Inflammatory macrophage (primary cell): ENCODE measurements at places on chromosomes 2 and 18.

- DNase-seq: no peak
Observed at GRCh38 chr2:238668426-238668825, 179.5 kb upstream of the TWIST2 start.

DNA sequence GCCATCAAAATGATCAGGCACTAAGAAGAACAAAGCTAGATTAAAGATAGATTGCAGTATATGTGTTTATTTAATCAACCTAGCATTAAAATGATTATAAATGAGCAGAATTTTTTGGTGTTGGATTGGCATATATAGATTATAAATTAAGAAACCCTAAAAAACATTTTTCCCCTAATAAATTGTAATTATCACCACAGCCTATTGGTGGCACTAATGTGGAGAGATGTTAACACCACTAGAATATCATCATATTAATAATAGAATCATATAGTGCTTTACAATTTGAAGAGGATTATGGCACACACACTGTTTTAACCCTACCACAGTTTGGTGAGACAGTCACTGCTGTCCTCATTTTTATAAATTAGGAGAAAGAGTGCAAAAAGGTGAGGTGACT is 112.4 kb upstream of the RND3 start:
- DNase-seq: no peak

GRCh38 chr18:58362027-58362575 is 266.8 kb downstream of the ALPK2 start:
- peak; percentile 96 for DNase-seq

DNA sequence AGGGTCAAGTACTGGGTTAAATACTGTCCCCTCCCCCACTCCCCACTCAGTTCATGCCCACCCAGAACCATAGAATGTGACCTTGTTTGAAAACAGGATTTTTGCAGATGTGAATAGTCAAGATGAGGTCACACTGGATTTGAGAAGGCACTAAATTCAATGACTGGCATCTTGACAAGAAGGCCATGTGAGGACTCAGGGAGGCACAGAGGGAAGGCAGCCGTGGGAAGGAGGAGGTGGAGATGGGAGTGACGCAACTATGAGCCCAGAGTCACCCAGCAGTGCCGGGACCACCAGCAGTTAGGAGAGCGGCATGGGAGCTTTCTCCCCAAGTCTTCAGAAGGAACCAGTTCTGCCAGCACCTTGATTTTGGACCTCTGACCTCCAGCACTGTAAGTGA is 257.3 kb downstream of the BCL2 start:
- DNase-seq: no peak

DNA sequence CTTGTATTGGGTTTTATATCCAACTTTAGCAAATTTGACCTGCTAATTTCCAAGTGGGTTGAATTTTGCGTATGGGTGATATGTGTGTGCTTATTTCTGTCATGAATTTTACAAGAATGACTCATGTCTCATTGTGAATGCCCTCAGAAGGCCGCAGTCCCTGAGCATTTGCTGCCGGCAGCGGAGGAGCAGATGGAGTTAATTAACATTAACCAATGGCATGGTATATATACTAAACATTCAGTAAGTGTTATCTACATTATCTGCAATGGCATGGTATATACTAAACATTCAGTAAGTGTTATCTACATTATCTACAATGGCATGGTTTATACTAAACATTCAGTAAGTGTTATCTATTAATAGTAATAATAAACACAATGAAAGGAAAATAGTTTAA is 90.1 kb downstream of the DOK6 start:
- DNase-seq: no peak

DNA sequence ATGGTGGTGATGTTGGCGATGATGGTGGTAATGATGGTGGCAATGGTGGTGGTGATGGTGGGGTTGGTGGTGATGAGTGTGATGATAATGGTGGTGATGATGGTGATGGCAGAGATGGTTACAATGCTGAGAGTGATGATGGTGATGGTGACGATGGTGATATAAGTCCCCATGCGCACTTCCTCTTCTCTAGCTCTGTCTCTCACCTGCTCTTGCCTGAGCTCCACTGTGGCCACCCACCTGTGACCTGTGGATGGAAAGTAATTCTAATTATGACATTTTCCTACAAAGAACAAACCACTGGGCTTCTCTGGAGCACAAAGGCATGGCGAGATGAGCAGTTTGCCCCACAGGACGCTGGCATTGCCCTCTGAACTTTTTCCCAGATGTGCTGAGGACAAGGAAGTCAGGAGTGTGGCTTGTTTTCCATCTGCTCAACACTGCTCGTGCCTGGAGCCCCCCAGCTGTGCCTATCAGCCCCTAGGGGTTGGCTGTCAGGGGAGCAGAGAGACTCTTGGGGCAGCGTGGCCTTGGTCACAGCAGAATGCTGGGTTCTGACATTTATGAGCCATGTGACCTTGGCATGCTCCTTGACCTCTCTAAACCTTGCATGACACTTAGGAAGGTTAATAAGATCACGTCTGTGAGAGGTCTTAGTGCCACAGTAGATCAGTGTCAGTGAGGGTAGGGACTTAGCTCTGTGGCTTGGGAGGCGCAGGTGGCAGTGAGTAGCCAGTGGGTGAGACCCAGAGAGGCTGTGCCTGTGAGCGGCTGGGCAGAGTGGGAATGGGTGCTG is 68.4 kb downstream of the RRM2 start:
- DNase-seq: no peak

- no peak for DNase-seq
Observed at GRCh38 chr2:106921451-106921850, 35.5 kb upstream of the ST6GAL2 start.

- DNase-seq: peak; percentile 34
Observed at GRCh38 chr2:24276349-24276899, 83.9 kb downstream of the ITSN2 start.

DNA sequence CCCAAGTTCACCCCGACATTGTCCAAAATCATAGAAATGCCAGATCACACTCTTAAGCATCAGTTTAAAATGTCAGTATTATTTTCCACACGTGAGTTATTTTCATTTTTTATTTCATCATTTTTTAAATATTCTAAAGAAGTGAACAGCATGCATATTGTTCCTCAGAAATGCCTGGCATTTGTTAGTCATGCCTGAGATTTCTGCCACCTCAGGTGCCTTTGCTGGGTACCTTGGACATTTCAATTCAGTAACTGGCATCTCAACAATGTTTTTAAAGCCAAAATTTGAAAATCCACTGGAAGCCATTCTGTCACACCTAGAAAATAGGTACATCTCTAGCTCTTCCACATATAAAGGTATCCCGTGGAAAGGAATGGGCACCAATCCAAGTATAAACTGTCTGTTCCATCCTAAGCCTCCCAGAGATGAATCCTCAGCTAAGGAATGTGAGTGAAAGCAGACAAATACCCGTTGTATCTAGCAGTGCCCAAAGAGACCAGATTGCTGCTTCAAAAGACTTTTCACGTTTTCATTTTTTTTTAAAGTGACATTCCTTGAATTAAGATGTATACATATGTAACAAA is 159.8 kb downstream of the ZNF385B start:
- no peak for DNase-seq

- no peak for DNase-seq
Observed at GRCh38 chr18:3213300-3214059, 6.3 kb downstream of the MYOM1 start.

DNA sequence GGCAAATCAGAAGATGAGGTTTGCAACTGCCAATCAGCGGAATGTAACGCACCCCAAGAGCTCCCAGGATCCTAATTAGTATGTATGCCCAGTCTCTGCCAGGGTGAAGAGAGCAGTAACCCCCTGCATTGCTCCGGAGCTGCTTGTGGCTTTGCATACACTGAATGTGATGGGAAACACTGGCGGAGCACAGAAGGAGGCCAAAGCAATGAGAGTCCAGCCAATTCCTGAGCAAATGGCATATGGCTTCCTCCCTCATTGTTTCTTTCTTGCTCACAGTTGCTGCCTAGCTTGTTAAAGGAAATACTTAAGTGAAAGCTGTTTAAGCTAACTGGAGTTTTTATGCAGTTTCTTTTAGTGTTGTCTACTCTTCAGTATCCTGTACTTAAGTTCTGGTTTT is 343.5 kb upstream of the NT5C1B start:
- DNase-seq: no peak

DNA sequence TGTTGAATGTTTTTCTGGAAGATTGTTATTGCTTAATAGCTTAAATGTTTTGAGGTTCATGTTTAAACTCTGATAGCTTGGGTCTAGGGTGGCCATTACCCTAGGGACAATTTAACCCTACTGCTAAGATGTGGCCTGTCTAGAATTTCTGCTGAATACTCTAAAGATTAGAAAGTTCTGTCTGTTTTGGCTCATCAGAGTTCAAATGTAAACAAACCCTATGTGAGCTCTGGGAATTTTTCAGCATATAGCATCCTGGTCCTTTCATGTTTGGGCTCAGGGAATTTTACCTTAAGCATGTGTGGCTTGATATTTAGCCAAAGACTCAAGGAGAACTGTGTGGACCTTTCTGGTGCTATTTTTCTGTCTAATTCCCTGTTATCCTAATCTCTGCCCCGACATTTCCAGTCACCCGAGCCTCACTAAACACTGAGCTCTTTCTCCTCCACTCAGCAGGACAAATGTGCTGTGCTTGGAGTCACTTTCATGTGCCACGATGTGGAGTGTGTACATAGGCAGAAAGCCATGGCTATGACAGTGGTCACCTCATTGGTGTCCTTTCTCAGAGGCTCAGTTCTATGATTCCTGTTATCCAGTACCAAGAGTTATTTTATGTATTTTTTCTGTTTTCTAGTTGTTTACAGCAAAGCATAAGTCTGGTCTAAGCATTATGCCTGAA is 492.5 kb upstream of the SPHKAP start:
- no peak for DNase-seq
